ENCODE measurements at places on chromosomes 4 and X. TPM values are rescaled to one million over a fixed set of nuclear protein-coding genes. Genes with fewer than 3 reads are reported as not detected.

GRCh38 chrX:29952016-29952415 lies 263.3 kb upstream of the MAGEB2 start:
- no peak for DNase-seq

DNA sequence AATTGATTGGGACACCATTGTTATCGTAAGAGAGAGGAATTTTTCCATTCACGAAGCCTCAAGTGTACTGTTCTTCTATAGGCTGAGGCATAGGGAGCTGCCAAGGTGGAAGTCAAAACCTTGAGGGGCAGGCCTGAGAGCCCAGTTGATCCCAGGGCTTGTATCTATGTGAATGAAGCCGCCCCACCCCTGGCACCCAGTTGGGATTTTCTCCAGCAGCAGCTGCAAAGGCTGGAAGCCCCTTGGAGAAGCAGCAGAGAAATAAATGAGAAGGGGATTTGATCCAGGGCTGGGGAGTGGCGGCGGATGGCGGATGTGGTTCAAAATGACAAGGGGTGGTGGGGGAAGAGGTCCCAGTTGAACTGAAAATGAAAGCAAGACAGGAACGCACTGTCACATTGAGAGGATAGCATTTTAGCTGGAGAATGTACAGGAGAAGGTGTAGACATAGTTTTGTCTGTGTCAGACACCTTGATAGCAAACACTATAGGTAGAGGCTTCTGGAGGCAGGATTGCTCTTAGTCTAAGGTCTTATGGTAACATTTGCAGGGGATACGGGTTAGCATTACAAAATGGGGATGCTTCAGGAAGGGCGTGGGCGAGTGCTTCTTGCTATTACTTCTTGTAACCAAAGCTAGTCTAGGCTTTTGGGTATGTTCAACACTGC lies 32.6 kb downstream of the DOCK11 start:
- DNase-seq: no peak

DNA sequence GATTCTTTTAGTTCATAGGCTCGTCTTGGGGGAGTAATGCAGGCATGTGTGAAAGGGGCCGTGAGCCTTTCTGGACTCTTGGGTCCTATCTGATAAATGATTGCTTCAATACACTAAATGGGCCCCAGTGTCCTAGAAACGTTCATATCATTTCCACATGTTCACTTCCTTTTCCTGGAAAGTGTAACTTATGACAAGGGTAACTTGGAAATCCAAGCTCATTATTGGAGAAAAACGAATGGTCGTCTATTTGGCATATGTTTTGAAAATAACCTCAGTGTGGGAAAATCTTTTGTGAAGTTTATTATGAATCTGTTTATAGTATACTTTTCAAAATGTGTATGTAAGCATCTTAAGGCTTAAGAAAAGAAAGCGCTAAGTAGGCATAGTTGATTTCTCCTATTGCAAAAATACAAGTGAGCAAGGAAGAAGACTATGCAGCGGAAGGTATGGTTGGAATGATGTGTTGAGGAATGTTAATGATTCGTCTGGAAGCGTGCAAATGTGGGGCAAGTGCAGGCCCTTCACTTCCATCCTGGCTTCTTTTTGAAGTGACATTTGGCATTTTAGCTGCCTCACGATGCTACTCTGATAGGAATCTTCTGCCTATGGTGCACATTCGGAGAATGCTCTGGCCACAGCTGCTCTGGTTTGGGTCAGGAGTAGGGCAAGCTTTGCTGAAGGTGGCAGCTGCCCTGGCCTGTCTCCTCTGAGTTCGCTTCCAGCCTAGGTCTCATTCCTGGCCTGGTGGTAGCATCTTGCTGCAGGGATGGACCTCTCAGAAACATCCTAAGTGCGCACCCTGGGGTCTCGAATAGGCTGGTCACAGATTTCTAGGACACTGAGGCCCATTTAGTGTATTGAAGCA lies 49.5 kb upstream of the STOX2 start:
- DNase-seq: no peak

DNA sequence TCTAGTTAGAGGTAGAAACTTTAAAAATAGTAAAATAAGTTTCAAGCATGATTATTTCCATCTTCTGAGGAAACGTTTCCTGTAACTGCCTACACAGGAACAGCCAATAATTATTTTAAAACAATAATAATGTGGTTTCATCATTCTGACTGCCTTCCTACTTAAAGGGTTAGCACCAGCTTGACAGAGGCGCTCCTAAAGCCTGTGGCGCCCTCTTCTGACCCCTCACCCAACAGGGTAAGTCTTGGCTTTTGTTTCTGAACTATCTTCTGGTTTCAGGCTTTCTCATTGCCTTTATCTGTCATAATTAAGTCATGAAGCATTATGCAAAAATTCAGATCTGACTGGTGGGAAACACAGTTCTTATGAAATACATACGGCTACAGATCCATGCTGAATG lies 96.7 kb downstream of the ITM2A start:
- DNase-seq: peak; percentile 45

DNA sequence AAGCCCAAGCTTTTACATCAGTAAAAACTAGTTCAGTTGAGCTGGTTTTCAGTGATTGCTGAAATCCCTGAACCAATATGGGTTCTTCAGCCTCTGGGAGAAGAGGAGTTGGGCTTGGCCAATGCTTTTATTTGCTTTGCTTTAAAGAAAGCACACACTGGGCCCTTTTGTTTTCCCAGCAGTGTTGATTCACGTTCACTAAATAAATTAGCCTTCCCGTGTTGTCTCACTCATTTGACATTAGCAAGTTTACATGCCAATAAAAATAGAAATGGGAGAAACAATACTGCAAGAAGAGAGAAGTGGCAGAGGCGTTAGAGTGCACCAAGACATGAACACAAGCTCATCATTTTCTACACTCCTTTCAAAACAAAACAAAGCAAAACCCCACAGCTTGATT lies 136.2 kb downstream of the SHROOM3 start:
- DNase-seq: no peak

DNA sequence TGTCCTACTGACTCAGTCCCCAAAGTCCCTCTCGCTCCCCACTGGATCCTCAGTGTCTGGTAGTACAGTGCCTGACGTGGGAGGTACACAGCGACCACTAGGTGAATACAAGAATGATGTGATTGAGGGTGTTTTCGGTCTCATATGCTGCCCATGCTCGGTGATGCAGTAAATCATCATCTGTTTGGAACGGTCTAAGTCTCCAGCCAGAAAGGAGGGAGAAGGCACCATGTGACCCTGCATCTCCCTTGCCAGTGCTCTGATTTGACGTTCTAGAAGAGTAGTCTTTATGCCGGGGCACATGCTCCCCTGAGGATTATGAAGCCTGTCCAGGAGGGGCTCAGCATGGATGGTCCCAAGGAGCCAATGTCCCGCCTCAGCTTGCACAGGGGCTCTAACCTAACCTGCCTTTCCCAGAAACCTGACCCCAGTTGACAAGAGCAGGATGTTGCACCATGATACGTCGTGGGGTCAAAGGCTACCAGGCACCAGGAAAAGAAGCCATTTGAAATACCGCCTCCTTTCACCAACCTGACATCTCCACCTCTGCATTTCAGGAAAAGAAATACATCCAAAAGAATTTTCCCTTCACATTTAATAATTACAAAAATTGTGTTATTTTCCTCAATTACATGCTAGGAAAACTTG lies 13.8 kb upstream of the PLXNB3 start:
- no peak for DNase-seq

CENPI gene
- total RNA-seq: 19.5 TPM

Data from WTC11 (cell line).